ENCODE measurements at places on chromosomes 1 and 21.

- no peak for DNase-seq
Observed at GRCh38 chr1:22320587-22321344, 130.9 kb upstream of the ZBTB40 start.

DNA sequence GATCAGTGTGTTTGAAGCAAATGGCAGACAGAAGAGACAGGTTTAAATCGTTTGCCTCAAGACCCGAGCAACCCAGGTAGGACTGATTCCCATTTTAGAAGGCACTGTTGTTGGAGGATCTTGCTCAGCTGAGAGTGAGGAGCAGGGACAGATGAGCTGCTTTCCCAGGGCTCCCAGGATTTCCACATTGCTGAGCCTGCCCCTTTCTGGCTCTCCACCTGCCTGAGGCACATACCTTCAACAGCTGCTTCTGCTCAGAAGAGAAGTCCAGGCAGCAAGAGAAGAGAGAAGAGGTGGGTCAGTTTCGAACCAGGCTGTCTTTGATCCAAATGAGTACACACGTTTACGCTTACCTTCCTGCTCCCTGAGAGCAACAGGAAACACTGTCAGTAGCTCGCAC lies 5.7 kb downstream of the TNNT2 start:
- DNase-seq = no peak

GRCh38 chr1:56461158-56462127 lies 117.9 kb downstream of the PLPP3 start:
- DNase-seq = no peak

- DNase-seq = no peak
Observed at GRCh38 chr1:20325844-20326420, 35.3 kb downstream of the VWA5B1 start.

DNA sequence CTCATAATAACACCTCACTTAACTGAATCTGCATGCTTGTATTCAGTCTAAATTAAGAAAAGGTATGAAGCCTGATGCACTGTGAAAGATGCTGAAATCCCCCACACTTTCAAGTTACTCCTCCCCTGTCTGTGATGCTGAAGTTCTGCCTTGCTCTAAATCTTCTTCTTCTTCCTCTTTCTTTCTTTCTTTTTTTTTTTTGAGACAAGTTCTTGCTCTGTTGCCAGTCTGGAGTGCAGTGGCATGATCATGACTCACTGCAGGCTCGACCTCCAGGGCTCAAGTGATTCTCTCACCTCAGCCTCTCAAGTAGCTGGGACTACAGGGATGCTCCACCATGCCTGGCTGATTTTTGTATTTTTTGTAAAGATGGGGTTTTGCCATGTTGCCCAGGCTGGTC lies 231.0 kb upstream of the B3GALT2 start:
- no peak for DNase-seq

- no peak for DNase-seq
Observed at GRCh38 chr1:10624256-10625050, 149.7 kb downstream of the PEX14 start.

All from CD4-positive, alpha-beta T cell (primary cell).